Thoracic aorta (tissue), 2 donors: ENCODE measurements at places on chromosomes 4 and X. TPM values are rescaled to one million over a fixed set of nuclear protein-coding genes. Genes with fewer than 3 reads are reported as not detected.

GRCh38 chr4:6147441-6147840 is 52.9 kb downstream of the JAKMIP1 start:
- H3K36me3 ChIP-seq, result no peaks in the 10 kb centered on the region
- H3K4me1 ChIP-seq, result no peaks in the 10 kb centered on the region
- no peaks in the 10 kb centered on the region for H3K27me3 ChIP-seq
- no peak for DNase-seq

AMBN gene
- total RNA-seq, result not detected

DNA sequence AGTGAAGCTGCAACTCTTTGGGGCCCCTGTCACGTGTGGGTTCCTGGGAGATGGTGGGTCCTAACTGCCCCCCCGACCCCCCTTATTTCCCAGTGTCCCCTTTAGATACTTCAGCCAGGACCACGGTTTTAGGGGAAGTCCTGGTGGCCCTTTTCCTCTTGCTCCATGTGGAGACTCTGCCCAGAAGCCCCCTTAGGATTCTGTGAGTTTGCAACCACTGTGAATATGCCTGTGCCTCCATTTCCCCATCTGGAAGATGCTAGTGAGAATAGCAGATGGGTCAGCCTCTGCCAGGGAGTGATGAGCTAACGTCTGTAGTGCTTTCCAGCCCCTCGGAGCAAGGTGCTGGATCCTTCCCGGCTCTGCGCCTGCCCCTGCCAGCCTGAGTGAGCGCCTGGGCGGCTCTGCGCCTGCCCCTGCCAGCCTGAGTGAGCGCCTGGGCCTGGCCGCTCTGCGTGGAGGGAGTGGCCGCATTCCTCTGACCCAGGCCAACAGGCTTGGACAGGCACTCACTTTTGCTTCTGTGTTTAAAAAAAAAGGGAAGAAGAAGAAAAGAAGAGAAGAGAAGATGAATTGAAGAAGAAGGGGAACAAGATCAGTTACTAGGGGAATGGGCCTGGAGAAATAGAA is 6.7 kb upstream of the CITED1 start:
- H3K27ac ChIP-seq, result no peak overlapping the region
- no peak for DNase-seq
- H3K4me3 ChIP-seq, result no peak overlapping the region
- H3K4me1 ChIP-seq, result peaks cover 19% of the 10 kb centered on the region
- H3K36me3 ChIP-seq, result no peaks in the 10 kb centered on the region

SPATA4 gene
- total RNA-seq, result not detected

GRCh38 chr4:111028795-111029194 is 405.9 kb upstream of the PITX2 start:
- no peak overlapping the region for H3K4me3 ChIP-seq
- no peak overlapping the region for H3K27ac ChIP-seq
- H3K36me3 ChIP-seq, result no peaks in the 10 kb centered on the region
- no peaks in the 10 kb centered on the region for H3K4me1 ChIP-seq

GRCh38 chr4:176444741-176445140 is 125.0 kb downstream of the SPCS3 start:
- no peaks in the 10 kb centered on the region for H3K36me3 ChIP-seq
- no peaks in the 10 kb centered on the region for H3K4me1 ChIP-seq
- H3K27ac ChIP-seq, result no peak overlapping the region
- H3K4me3 ChIP-seq, result no peak overlapping the region
- DNase-seq, result no peak

GRCh38 chrX:20517565-20517964 is 250.9 kb upstream of the RPS6KA3 start:
- H3K27ac ChIP-seq, result no peak overlapping the region
- H3K4me1 ChIP-seq, result no peaks in the 10 kb centered on the region
- no peaks in the 10 kb centered on the region for H3K36me3 ChIP-seq
- no peak for DNase-seq
- no peak overlapping the region for H3K4me3 ChIP-seq

DNA sequence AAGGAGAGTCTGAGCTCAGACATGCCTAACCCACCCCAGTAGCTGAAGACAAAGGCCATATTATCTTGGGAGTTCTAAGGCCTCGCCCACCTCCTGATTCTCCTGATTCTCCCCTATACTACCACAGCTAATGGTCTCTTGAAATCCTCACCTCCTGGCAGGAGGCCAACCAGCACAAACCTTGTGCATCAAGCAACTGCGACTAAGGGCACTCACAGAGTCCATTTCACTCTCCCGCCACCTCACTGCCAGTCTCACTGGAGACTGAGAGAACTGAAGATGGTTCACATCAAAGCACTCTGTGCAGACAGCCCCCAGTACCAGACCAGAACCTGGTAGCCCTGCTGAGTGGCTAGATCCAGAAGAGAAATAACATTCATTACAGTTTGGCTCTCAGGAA is 102.1 kb upstream of the KLF8 start:
- no peak overlapping the region for H3K27ac ChIP-seq
- DNase-seq, result no peak
- H3K36me3 ChIP-seq, result no peaks in the 10 kb centered on the region
- H3K4me1 ChIP-seq, result no peaks in the 10 kb centered on the region

GRCh38 chr4:26978387-26979053 is 117.9 kb downstream of the STIM2 start:
- no peaks in the 10 kb centered on the region for H3K27me3 ChIP-seq
- no peaks in the 10 kb centered on the region for H3K36me3 ChIP-seq
- H3K27ac ChIP-seq, result no peak overlapping the region
- no peaks in the 10 kb centered on the region for H3K4me1 ChIP-seq

ATP8A1 gene
- 15.2 TPM for total RNA-seq
